ENCODE measurements at places on chromosomes 5 and 9.

DNA sequence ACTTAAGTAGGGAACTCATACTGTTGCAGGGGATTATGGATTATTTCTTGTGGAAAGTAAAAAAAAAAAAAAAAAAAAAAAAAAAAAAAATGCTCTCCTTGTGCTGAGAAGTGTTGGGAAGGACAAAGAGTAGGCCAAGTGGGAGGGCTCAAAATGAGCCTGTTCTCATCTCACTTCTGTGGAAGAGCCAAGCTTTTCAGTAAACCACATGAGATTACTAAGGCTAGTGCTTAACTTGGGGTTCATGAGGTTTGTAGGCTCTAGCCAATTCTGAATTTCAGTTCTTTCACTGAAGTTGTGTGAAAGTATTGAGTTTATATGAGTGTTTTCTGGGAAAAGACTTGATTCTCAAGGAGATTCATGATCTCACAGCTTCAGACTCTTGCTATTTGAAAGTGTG, 23.0 kb upstream of the CEP78 start:
- DNase-seq, result no peak

DNA sequence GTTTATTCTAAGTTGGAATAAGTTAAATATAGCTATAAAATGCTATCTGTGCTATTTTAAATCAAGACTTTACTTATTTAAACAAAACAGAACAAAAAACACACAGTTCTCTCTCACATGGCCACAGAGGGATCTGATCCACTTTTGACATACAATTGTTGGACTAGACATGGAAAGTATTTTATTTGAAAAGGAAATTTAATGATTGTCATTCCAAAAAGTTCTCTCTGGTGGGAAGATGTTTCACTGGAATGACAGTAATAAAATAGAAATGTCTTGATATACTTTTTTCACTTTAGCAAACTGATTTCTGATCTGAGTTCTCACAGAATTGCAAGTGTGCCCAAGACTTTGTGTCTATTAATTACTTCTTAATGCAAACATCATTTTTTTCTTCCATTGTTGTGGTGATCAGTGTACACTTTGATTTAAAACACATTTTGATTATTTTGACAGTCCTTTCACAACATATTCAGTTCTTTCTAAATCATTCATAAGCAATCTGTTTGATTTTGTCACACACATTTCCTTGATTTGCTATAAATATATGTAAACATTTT, 30.1 kb upstream of the MINAR2 start:
- DNase-seq, result no peak

DNA sequence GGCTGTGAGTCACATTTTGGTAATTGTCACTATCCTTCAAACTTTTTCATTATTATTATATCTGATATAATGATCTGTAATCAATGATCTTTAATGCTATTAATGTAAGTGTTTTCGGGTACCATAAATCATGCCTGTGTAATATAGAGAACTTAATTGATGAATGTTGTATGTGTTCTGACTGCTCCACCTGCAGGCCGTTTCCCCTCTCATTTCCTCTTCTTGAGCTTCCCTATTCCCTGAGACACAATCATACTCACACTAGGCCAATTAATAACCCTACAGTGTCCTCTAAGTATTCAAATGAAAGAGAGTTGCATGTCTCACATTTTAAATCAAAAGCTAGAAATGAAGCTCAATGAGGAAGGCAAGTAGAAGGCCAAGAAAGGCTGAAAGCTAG, 420.9 kb upstream of the SGCD start:
- no peak for DNase-seq

DNA sequence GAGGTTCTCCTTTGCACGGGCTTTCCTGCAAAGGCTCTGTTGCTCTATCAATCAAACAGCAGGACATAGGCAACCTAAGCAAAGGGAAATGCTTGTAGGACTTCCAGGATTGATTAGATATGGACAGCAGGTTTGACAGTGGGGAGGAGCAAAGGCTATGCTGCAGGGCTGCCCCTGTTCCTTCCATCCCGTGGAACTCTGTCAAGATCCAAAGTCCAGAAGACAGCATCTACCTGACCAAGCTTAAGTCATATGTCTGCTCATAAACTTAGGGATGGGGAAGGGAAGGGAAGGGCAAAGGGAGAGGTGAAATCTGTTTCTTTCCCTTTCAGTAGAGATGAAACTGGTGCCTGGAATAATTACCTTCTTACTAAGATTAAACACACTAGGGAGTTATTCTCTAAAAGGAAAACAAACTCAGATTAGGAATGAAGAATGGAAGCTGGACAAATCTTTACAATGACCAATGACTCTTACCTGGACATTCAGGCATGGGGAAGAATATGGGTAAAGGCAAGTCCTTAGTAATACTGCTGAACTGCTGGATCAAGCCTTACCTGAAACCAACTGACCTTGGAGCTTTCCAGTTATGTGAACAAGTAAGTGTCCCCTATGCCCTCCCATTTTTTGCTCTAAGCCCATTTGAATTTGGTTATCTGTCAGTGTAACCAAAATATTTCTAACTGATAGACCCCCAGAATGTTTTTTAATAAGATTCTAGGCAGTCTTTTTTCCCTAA, 8.4 kb upstream of the ACOT12 start:
- DNase-seq, result no peak

- no peak for DNase-seq
Observed at GRCh38 chr9:125475385-125475784, 213.8 kb downstream of the GAPVD1 start.

GRCh38 chr5:128174951-128175350, 91.4 kb downstream of the SLC12A2 start:
- no peak for DNase-seq

- DNase-seq, result peak; percentile 18
Observed at GRCh38 chr5:107869438-107870115, 198.8 kb upstream of the EFNA5 start.

GRCh38 chr9:115882911-115883310, 270.7 kb upstream of the PAPPA start:
- DNase-seq, result no peak

Measured in COLO829 (cell line).